Activated CD4-positive, alpha-beta T cell treated with anti-CD3 and anti-CD28 coated beads for 48 hours (primary cell): ENCODE measurements at places on chromosomes 5 and 9.

GRCh38 chr5:107826311-107827000 is 155.7 kb upstream of the EFNA5 start:
- no peak for DNase-seq

- DNase-seq, result peak; percentile 28
These were observed 417 bp downstream of the SRD5A1 start for GRCh38 chr5:6633469-6634245.

DNA sequence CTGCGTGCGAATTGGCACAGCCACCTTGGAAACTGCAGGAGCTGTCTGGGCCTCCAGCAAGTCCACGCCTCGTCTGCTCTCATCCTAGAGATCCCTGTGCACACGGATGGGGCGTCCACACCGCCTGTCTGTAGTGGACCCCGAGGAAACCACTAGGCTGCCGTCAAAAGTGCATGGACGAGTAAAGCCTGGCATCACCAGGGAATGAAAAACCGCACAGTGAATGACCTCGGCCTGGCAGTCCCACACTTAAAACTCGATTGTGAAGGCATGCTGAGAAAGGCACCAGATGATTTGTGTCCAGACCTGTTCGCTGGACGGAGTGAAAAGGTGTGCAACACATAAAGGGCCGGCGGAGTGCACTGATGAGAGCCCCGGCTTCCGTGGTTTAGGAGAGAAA is 50.8 kb downstream of the MRPL36 start:
- no peak for DNase-seq

DNA sequence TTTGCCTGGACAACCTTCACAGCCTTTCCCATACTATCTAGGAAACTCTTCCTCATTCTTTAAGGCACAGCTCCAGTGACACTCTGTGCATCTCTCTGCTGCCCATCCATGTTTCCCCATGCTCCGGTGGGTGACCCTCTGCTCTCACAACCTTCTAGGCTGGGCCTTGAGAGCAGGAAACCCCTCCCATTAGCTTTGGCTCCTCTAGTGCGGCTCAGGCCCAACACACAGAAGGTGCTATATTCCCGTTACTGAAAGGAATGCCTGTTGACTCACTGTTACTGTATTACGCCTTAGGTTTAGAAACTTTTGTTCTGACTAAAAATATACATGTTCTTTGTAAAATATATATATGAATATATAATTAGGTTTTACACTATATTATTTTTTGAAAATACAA is 8.1 kb upstream of the CCL28 start:
- no peak for DNase-seq

GRCh38 chr5:132198571-132198970 is 29.1 kb downstream of the P4HA2 start:
- DNase-seq, result no peak

DNA sequence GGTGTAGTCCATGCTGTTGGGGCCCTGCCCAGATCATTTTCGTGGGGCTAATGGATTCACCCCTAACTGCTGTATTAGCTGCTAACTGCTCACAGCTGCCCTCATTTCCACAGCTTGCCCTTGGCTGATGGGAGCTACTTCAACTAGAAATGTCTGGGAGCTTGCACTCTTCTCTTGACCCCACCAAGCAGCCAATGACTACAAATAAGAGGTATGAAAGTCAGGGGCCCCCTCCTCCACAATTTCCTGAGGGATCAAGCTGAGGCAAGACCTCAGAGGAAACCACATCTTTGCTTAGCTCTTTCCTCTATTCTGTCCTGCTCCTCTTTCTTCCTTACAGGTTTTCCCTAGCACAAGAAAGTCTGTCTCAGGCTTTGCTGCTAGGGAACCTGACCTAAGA is 397.5 kb downstream of the MLLT3 start:
- no peak for DNase-seq

DNA sequence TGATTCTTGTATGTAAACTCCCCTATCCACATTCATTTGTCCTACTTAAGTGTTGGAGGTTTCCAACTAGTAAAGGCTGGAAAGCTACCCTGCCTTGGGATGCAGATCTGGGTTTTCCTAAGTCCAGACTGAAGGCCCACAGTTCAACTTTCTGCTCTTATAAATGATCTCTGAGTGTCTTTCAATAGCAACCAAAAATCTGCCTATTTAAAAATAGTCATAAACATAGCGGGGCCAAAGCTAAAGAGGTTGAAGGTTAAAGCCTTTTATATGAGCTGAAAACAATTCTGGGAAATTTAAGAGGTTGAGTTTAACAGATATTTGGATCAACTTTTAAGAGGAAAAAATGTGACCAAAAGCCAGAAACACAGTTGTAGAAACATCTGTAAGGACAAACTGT is 87.2 kb downstream of the NTRK2 start:
- DNase-seq, result no peak

- DNase-seq, result no peak
These were observed 92.2 kb upstream of the SMIM23 start for GRCh38 chr5:171693412-171693811.

DNA sequence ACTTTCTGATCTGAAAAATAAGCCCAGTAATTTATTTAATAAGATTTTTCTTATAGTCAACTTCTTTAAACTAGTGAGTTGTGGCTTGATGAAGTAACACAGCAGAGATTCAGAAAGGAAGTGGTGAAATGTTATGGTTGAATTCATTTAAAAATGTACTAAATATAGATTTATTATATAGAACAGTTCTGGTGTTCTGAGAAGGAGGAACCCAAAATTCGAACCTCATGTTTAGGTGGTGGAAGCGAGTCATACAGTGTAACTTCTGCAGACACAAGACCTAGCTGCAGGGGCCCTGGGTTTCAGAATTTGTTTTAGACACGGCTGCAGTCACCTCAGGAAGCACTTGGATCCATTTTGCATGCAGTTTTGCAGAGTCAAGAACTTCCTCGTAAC is 188.2 kb downstream of the TRIO start:
- DNase-seq, result no peak

DNA sequence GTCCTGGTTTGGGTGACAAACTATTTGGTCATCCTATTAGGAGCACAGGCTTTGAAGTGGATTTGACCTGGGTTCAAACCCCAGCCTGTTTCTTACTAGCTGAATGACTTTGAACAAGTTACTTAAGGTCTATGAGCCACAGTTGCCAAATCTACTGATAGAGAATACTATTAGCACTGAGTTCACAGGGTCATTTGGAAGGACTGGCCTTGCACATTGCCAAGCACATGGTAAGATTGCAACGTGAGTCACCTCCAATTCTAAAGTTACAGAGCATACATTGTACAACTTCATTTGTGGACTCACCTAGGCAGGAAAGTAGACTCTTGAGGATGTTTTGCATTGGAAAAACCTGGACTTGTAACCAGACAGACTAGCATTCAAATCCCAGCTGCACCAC is 38.9 kb downstream of the MFAP3 start:
- no peak for DNase-seq

- DNase-seq, result no peak
These were observed 70.1 kb downstream of the GNAQ start for GRCh38 chr9:77961541-77961940.

- DNase-seq, result no peak
These were observed 229.9 kb upstream of the DAB2 start for GRCh38 chr5:39654715-39655114.

DNA sequence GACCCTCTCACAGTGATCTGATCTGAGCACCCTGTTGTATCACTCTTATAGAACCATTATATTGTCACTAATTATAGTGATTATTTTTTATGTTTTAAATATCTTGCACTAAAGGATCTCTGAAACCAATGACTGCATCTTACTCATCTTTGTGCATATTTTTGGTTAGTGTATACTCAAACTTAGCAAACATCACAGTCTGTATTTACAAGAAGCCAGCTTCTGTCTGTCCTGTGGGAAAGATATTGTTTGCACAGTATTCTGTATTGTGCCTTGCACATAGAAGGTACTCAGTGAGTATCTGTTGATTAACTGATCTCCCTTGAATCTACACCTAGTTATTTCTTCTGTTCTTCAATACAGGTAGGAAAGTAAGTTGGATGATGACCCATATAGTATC is 131.5 kb downstream of the PAM start:
- DNase-seq, result no peak

DNA sequence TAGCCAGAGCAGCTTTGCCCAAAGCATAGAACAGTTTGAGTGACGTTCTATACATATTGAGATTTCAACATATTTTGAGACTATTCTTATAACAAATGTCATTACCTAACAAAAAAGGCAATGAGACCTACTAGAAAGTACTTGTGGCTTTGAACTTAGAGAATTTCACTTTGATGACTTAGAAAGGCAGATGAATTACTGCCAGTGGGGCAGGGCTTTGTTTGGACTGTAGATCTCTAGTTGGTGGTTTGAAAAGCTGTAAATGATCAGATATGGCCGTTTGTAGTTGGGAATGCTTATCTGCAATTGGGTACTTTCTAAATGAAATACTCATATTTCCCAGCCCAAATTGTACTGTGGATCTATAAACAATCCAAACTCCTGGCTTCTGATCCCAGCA is 28.1 kb downstream of the SOX30 start:
- DNase-seq, result no peak

DNA sequence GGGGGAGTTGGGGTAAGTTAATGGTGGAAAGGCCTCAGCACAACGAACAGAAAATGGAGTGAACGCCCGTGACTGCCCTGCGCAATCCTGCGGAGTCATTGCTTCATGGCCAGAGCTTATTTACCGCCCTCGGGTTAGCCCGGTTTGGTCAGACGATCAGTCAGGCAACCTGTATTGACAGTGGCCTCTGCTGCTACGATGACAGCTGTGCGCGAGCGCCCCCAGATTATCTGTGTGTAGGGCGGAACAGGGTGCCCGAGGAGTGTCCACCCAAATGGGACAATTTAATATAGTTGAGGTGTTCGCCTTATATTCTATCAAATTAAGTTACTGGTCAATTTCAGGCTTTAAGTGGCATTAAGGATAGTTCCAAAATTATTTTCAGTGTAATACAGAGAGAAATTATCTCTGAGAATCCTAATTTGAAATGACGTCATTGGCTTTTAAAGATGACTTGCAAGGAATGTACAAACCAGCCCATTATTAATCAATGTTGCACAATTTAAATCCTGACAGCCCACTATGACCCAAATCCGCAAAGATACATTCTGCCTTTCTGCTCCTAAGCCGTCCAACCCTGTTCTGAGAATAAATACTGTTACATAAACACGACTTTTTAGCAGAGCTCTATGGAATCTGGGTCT is 879 bp upstream of the UBQLN1 start:
- DNase-seq, result peak; percentile 54

DNA sequence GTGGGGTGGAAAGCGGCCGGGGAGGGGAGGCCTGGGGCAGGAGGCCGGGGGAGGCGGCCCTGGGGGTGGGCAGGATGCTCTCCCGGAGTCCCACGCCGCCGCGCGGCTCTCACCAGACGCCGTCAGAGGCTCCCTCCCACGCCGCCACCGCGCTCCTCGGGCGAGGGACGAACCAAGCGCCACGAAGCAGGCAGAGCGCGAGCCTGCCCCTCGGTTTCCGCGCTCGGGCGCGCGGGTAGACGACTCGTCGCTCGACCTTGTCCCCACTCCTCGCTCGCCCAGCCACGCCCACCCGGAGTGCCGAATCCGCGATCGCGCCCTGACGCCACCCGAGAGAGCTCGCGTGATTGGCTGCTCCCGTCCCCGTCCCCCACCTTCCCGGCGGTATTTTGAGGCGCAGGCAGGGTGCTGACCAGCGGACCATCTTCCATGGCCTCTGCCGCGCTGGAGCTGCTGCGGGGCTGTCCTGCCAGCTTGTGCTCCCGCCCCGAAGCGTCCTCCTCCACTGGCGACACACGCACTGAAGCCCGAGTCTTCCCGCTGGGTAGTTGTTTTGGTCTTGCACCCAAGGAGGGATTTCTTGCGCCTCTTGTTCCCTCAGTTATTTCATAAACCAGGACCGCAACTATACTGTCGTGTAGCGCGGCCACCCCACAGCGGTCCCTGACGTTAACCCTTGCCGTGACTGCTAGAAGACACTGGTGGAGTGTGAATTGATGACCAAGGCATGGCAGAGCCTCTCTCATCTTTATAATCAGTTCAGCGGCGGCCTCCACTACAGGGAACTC is at the start of gene GNE:
Gene GNE (minus strand): TSS at position 241 of the 788 bp plus-strand sequence. CDS start 9,093 bp downstream, outside the sequence.
- DNase-seq, result peak; percentile 99

DNA sequence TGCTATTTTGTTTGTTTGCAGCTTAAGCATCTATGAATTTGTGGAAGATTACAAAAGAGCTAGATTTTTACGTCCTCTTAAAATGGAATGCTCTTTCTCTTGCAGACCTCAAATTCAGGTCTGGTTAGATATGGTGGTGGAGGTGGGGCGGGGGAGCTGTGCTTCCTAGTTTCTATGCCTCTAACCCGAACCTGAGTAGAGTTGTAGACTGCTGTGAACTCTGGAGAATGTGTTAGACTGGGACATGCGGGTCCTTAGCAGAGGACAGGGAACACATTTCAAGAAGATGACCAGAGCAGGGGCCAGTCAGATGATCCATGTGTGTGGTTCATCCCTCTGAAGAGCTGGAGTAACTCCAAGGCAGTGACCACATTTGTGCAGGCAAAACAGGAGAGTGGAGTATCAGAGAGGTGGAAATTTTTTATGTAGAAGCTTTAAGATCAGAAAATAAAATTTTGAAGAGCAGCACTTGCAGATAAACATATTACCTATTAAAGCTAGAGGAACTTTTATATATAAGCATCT is 154.9 kb downstream of the FAM174A start:
- DNase-seq, result no peak

GRCh38 chr9:76615177-76615603 is 149.0 kb upstream of the PCA3 start:
- no peak for DNase-seq

DNA sequence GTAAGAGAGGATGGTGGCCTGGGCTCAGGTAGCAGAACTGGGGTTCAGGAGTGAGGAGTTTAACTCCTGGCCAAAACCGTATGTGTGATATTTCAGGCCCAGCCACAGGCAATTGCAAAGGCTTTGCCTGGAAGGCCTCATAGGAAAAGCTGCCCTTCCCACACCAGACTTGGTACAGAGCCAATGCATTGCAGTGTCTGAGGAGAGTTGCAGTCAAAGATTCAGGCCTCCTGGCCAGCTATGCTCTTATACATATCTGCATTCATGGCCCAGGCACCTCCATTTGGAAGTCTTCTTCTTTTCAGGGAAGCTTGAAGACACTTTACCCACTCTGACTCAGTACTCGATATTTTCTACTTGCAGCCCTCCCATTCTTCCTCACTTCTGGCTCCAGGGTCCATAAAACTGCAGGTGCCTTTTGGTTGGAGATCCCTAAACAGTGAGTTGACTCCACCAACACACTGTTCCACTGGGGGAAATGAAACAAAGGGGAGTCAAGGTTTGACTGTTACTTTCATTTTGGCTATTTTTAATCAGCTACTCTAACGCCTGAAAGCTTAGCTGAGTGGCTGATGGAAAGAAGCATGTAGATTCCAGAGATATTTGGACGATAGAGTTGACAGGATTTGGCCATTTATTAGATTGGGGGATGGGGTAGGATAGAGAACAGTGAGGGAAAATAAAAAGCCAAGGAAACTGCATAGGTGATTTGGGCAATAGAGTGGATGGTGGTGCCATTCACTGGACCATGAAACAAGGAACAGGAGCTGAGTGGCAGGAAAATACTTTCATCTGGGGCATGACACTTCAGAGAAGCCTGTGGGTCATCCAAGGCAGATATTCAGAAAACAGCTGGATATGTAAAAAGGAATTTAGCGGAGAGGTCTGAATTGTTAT is 30.6 kb upstream of the IL33 start:
- DNase-seq, result no peak

GRCh38 chr9:113599646-113600022 is 136.1 kb downstream of the RGS3 start:
- no peak for DNase-seq
